SJSA1 (cell line): ENCODE measurements at places on chromosomes 2 and 18. TPM values are rescaled to one million over a fixed set of nuclear protein-coding genes. Genes with fewer than 3 reads are reported as not detected.

PROM2 gene
- total RNA-seq, result 9.2 TPM in 1 of 2 replicates, not detected in the other

CRYGC gene
- total RNA-seq, result not detected in 2 replicates

TTC31 gene
- 19.8 and 22.9 TPM in 2 replicates for total RNA-seq

DNA sequence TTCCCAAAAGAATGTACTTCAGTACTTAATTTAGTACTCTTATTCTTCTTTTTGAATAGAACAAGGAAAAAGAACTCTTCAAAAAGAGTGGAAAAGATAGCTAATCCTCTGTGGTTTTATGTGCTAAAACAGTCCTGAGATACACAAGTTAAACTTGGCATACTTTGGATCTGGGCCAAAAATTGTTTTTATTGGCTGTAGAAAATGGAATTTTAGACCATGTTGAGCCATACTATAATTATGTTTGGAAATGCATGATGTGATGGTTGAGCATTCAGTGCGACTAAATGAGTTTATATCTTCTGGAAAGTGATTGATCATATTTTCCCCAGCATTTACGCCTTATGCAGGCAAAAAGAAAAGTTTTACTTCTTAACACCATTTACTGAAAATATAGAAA lies 18.0 kb upstream of the PDE1A start:
- H3K27me3 ChIP-seq, result no peaks in the 10 kb centered on the region
- no peaks in the 10 kb centered on the region for H3K4me1 ChIP-seq
- DNase-seq, result no peak
- H3K4me3 ChIP-seq, result no peak overlapping the region
- H3K36me3 ChIP-seq, result no peaks in the 10 kb centered on the region
- H3K27ac ChIP-seq, result no peak overlapping the region

DNA sequence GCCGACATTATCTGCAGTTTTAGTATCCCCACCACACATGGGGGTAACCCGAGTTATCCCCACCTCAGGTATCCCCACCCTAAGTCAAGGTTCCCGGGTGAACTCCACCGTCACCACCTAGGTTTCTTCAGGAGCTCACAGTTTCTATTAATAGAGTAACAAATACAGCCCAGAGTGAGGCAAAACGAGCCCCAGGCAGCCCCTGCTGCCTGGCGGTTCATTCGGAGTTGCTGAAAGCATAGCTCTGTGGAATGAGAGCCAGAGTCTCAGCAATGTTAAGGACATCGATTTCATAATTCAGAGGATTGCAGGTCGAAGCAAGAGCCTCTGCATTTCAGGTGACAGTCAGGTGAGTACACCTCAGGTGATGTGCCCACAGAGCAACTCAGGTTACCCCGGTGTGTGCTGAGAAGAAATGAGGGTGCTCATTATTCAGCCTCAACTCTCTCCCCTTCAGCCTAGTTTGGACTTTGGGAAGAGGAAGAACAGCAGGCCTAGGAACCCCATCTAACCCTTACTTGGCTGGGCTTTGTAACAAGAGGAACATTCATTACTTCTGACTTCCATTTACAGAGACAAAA lies 10.7 kb downstream of the SATB2 start:
- peaks cover 5% of the 10 kb centered on the region for H3K4me1 ChIP-seq
- no peaks in the 10 kb centered on the region for H3K27me3 ChIP-seq
- no peak overlapping the region for H3K27ac ChIP-seq
- H3K4me3 ChIP-seq, result no peak overlapping the region

GRCh38 chr18:42446195-42446594 lies 491.2 kb downstream of the PIK3C3 start:
- H3K36me3 ChIP-seq, result no peaks in the 10 kb centered on the region
- peak overlapping the region; percentile 88 for H3K27ac ChIP-seq
- no peak overlapping the region for H3K4me3 ChIP-seq
- H3K27me3 ChIP-seq, result no peaks in the 10 kb centered on the region
- H3K4me1 ChIP-seq, result peaks cover 44% of the 10 kb centered on the region

DNA sequence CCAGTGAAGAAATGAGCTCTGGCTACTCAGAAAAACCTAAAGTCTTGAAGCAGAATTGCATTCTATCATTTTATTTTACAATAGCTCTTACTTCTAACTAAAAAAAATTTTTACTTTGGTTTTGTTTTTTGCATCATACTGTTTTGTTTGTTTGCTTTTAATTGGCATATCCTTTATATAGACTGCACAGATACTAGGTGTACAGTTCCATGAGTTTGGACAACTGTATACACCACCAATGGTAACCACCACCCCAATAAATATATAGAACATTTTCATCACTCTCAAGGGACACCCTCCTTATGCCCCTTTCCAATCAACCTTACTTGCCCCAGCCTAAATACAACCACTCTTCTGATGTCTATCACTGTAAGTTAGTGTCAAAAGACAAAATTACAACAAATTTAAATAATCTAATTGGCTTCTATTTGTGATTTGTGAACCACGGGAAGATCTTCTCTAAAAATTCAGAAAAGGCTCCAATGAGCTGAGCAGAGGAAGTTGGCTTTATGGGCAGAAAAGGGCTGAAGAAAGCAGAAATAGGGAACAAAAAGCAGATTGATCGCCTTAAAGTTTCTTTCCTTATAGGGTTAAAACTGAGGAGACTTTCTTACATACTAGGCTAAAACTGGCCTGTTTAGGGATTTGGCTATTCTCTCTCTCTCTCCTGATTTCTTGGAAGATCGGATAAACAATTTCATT lies 22.2 kb upstream of the SOS1 start:
- no peak overlapping the region for H3K4me3 ChIP-seq
- no peaks in the 10 kb centered on the region for H3K36me3 ChIP-seq
- H3K27me3 ChIP-seq, result 0 out of 2 replicates have a peak, but pooled peaks cover 3% of the 10 kb centered on the region
- DNase-seq, result no peak
- no peaks in the 10 kb centered on the region for H3K4me1 ChIP-seq

GRCh38 chr2:23381084-23381483 lies 3.9 kb upstream of the KLHL29 start:
- peak; percentile 70 for DNase-seq
- H3K27me3 ChIP-seq, result peaks cover 7% of the 10 kb centered on the region
- no peaks in the 10 kb centered on the region for H3K36me3 ChIP-seq
- H3K4me1 ChIP-seq, result peaks cover 35% of the 10 kb centered on the region
- no peak overlapping the region for H3K4me3 ChIP-seq
- peak overlapping the region; percentile 39 for H3K27ac ChIP-seq

- H3K4me1 ChIP-seq, result peaks cover 45% of the 10 kb centered on the region
- no peaks in the 10 kb centered on the region for H3K27me3 ChIP-seq
- no peak overlapping the region for H3K4me3 ChIP-seq
- no peak for DNase-seq
Measured at GRCh38 chr2:68765739-68766375, 31.2 kb downstream of the ARHGAP25 start.

DNA sequence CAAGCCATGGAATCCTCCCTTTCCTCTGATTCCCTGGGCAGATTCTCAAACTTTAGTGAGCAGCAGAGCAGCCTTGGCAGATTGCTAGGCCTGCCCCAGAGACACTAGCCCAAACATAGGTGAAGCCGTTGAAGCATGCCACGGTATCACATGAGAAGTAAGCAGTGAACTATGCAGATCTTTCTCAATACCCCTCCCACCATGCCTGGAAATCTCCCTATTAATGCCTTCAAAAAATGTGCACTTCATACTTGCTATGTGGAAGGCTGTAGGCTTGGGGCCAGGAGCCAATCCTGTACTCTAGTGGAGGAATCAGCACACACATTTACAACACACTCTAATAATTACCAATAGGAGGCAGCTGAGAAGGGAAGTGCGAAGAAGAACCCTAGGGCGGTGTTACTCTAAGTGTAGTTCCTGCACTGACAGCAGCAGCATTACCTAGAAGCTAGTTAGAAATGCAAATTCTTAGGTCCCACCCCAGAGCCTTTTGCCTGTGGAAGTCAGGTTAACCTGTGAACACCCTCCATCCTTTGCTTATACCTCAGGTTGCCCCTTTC lies 305.1 kb upstream of the SPRED2 start:
- H3K36me3 ChIP-seq, result no peaks in the 10 kb centered on the region
- no peak for DNase-seq
- no peak overlapping the region for H3K4me3 ChIP-seq
- no peaks in the 10 kb centered on the region for H3K4me1 ChIP-seq
- no peak overlapping the region for H3K27ac ChIP-seq
- H3K27me3 ChIP-seq, result no peaks in the 10 kb centered on the region

DNA sequence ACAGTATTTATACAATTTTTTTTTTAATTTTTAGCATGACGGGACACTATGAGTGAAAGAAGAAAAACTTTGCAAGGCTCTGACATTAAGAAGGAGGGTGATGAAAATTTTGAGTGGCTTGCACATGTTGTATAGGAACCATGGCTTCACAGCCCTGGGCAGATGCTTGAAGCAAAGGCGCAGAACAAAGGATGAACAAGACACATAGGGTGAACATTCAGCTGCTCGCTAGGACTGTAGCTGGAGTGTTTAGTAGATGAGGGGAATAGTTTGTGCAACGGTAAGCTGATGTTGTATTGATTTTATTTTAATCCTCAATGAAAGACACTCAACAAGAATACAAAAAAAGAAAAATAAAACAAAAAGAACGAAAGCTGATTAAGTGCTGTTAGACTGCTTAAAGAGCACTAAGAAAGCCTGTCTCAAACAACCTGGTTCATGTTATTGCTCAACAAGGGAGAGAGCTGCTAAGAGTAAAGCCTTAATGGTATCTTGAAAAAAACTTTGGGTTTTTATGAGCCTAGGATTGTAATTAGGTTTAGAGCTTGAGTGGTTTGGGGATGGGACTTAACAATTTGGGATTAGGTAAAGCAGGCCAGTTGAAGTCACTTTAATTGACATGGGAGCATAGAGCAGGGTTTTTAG lies 41.2 kb upstream of the GCFC2 start:
- no peaks in the 10 kb centered on the region for H3K4me1 ChIP-seq
- no peak overlapping the region for H3K4me3 ChIP-seq
- 0 out of 2 replicates have a peak, but pooled peaks cover 2% of the 10 kb centered on the region for H3K27me3 ChIP-seq
- no peak overlapping the region for H3K27ac ChIP-seq

DNA sequence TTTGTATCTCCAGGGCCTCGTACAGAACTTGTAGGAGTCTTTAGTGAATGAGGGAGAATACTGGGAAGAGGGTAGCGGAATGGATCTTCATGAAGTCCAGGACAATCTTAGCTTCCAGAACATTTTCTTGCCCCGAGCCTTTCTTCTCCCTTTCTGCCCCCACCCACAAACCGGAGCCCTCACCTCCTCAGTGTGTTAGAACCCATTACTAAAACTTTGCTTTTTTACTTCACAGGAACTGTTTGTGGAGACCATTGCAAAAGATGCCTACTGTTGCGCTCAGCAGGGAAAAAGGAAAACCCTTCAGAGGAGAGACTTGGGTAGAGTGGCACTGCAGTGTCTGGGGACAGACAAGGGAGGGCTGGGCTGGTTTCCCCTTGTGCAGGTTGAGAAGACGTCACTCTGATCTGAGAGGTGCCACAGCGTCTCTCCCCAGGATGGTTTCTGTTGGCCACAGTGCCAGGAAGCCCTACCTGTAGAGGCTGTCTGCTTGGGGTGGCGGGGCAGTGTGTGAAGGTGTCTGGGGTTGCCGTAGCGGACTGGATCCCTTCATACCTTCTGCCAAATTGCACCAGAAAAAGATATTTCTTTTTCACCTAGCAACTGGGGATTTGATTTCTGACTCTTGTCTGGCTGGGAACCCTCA lies 786 bp downstream of the POLE4 start:
- DNase-seq, result no peak
- H3K36me3 ChIP-seq, result peaks cover 36% of the 10 kb centered on the region
- H3K4me1 ChIP-seq, result peaks cover 11% of the 10 kb centered on the region
- peak overlapping the region; percentile 64 for H3K4me3 ChIP-seq
- no peak overlapping the region for H3K27ac ChIP-seq
- no peaks in the 10 kb centered on the region for H3K27me3 ChIP-seq

DNA sequence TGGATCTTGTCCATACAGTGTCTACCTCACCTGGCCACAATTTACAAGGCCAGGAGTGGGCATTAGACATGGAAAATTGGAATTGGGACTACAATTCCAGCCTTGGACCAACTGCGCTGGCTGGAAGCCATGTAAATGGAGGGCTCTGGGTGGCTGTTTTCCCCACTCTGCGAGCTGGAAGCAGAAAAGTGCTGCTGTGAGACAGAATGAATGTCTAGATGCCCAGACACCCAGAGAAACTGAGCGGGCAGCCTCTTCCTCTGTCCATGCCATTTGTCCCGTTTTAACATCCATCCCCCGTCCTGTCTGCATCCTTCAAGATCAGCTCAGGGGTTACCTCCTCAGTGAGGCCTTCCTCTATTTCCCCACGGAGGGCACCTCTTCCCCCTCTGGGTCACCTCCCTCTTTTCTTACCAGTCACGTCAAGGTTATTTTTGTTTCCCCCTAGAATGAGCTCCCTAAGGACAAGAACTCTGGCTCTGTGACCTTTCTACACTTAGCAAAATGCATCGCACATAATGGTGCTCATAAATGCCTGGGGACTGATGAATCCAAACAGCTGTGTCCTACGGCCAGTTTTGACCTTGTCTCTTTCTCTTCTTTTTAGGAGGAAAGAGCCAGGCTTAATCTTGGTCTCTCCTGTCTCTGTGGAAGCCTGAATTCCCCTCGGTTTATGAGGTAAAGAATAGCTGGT lies 41.2 kb downstream of the MCFD2 start:
- no peaks in the 10 kb centered on the region for H3K27me3 ChIP-seq
- no peaks in the 10 kb centered on the region for H3K36me3 ChIP-seq
- peaks cover 54% of the 10 kb centered on the region for H3K4me1 ChIP-seq
- no peak for DNase-seq

GRCh38 chr2:232111551-232111950 lies 150.0 kb downstream of the DIS3L2 start:
- no peak overlapping the region for H3K4me3 ChIP-seq
- no peaks in the 10 kb centered on the region for H3K27me3 ChIP-seq
- H3K27ac ChIP-seq, result no peak overlapping the region
- H3K4me1 ChIP-seq, result no peaks in the 10 kb centered on the region
- no peak for DNase-seq

DNA sequence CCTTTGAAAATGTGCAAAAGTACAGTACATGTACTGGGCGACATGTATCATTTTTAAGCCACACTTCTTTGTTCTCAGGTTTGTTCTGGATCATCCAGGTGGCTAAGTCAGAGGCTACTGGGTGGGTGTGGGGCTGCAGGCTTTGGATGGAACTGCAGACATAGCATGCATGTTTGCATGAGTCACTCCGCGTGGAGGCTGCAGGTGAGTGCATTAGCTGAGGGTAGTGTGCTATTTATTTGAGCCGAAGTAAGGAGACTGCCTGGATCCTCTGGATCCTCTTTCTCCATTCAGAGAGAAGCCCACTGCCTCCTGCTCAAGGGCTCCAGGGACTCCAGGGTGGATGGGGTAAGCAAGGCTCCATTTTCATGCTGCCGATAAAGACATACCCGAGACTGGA lies 9.4 kb upstream of the NEURL3 start:
- no peaks in the 10 kb centered on the region for H3K36me3 ChIP-seq
- no peaks in the 10 kb centered on the region for H3K27me3 ChIP-seq
- H3K4me1 ChIP-seq, result no peaks in the 10 kb centered on the region
- DNase-seq, result peak; percentile 28
- no peak overlapping the region for H3K27ac ChIP-seq

DNA sequence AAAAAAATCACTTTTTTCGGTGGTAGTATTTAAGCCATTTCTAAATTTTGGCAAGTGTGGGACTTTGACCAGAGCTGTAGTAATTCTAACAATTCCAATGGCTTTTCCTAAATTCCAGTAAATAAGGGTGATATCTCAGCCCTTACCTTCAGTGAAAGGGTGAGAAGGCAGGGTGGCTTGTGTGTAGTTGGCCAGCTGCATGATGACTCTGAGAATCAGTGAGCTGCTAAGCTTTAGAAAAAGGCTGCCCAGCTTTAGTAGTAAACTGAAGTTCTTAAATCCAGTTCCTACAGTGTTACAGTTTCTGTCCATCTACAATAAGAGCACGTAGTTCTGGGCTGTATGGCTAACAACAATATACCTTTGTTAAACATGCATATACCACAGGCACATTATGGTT lies 42.0 kb downstream of the OXER1 start:
- no peaks in the 10 kb centered on the region for H3K27me3 ChIP-seq
- no peaks in the 10 kb centered on the region for H3K36me3 ChIP-seq
- H3K27ac ChIP-seq, result no peak overlapping the region
- H3K4me3 ChIP-seq, result no peak overlapping the region
- no peaks in the 10 kb centered on the region for H3K4me1 ChIP-seq
